ENCODE measurements at places on chromosomes 2 and 18. TPM values are rescaled to one million over a fixed set of nuclear protein-coding genes. Genes with fewer than 3 reads are reported as not detected.

SP5 gene
- not detected for total RNA-seq

EMILIN1 gene
- total RNA-seq = 0.93 TPM

DNA sequence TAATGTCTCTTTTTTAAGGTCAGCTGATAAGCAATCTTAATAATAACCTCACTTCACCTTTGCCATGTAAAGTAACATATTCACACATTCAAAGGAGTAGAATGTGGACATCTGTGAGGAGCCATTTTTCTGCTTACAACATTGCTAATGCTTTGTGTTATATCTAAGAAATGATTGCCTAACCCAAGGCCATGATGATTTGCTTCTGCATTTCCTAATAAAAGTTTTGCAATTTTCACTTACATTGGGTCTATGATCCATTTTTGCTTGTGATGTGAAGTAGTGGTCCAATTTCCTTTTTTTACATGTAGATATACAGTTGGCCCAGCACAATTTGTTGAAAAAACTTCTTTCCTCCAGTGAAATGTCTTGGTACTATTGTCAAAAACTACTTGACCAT, 22.0 kb downstream of the RELCH start:
- peaks cover 13% of the 10 kb centered on the region for H3K36me3 ChIP-seq
- DNase-seq = no peak
- H3K27me3 ChIP-seq = no peaks in the 10 kb centered on the region

DNA sequence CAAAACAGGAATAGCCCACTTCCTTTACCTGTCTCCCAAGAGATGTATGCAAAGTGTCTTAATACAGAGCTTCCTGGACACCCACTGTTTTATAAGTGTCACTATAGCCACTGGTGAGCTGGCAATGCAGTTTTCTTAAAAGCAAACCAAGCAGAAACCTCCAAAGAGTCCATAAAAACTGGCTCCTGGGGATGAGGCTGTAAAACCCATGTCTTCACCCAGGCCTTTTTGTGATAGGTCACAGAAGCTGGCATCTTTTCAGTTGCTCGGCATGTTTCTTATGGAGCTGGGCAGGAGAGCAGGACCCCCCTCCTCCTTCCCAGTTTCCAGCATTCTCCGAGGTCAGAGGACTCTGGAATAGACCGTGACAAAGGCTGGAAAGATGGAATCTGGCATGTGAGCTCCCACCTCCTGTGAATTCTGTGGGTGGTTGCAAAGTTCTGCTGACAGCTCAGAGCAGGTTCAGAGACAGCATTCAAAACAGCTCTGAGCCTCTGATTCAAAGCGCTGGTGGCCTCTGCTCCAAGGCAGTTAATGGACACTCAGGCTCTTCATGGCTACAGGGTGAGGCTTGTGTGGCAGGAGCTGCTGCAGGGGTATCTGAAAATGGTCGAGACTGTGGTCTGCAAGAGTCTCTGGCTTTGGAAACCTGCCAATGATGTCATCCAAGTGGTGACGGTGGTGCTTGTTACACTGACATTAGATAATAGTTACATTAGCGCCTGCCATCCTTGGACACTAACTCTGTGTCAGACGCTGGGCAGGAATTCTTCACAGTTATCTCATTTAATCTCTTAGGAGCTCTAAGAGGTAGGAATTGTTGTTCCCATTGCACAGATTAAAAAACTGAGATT, 283.4 kb downstream of the CLIP4 start:
- no peaks in the 10 kb centered on the region for H3K36me3 ChIP-seq
- H3K27ac ChIP-seq = no peak overlapping the region
- peaks cover 18% of the 10 kb centered on the region for H3K27me3 ChIP-seq

DNA sequence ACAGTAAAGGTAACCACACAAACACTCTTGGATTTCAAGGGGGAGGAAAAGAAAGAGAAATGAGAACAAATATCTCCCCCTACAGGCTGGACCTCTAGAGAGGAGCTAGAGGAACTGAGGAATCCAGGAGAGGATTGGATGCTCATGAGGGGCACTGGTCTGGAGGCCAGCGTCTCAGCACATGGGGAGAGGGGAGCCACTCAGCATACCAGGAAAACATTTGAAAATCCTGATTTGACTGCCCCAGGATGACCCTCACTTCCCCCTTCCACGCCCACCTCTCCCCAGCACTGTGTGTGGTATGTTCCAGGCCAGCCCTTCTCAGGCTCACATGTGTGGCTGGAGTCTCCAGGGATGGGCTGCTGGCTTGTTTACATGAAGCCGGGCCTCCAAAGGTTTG, 396.8 kb upstream of the ID2 start:
- no peaks in the 10 kb centered on the region for H3K27me3 ChIP-seq
- no peak overlapping the region for H3K4me3 ChIP-seq
- no peak for DNase-seq
- H3K27ac ChIP-seq = no peak overlapping the region
- H3K4me1 ChIP-seq = peaks cover 20% of the 10 kb centered on the region
- H3K36me3 ChIP-seq = no peaks in the 10 kb centered on the region

ZNF513 gene
- total RNA-seq = 27.0 TPM
